Cerebellum (tissue), 4 donors: ENCODE measurements at places on chromosomes 3 and 15.

GRCh38 chr3:4947028-4947427 lies 32.2 kb upstream of the BHLHE40 start:
- no peak for DNase-seq

DNA sequence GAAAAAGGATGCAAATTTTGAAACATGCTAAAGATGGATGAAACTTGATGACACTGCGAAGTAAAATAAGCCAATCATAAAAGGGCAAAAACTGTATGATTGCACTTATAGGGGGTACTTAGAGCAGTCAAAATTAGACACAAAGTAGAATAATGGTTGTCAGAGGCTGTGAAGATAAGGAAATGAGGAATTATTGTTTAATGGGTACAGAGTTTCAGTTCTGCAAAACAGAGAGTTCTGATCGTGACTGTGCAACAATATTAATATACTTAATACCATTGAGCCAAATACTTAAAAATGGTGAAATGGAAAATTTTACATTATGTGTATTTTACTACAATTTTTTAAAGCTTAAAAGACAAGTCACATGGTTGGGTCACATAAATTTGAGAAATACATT lies 35.1 kb downstream of the UBE3A start:
- DNase-seq: no peak

- DNase-seq: peak; percentile 82
These were observed 19.0 kb downstream of the APBA2 start for GRCh38 chr15:28904541-28905315.

GRCh38 chr15:80798911-80799310 lies 19.7 kb downstream of the CEMIP start:
- DNase-seq: peak; percentile 58

- DNase-seq: no peak
These were observed 33.1 kb upstream of the RYR3 start for GRCh38 chr15:33277689-33278088.

DNA sequence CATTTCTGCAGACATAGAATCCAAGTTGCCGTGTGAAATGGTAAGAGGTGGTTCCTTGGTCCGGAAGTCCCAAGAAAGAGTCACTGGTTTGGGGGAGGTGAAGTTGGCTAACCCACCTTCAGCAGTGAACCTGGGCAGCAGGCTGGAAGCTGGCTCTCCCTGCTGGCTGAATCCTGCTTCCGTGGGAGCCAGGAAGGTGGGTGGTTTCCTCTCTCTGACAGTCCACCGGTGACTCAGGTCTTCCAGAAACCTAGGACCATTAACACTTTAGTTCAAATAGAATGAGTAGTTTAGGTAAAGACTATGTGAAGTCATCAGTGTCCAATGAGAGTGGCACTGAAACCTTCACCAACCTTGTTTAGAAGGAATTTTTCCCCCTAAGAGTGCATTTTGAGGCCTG lies 87.4 kb upstream of the CACNA2D3 start:
- DNase-seq: no peak

- DNase-seq: no peak
These were observed 28.7 kb downstream of the ZNF385D start for GRCh38 chr3:21722301-21722700.
